Activated naive CD4-positive, alpha-beta T cell treated with anti-CD3 and anti-CD28 coated beads, Interleukin-2, amount 50 U/mL, for 72 hours (primary cell): ENCODE measurements at places on chromosomes 13 and 19. TPM values are rescaled to one million over a fixed set of nuclear protein-coding genes. Genes with fewer than 3 reads are reported as not detected.

The PIBF1 gene
- 26.2 TPM for total RNA-seq

The UPK1A gene
- total RNA-seq, result not detected

The WIZ gene
- total RNA-seq, result 18.4 TPM

DNA sequence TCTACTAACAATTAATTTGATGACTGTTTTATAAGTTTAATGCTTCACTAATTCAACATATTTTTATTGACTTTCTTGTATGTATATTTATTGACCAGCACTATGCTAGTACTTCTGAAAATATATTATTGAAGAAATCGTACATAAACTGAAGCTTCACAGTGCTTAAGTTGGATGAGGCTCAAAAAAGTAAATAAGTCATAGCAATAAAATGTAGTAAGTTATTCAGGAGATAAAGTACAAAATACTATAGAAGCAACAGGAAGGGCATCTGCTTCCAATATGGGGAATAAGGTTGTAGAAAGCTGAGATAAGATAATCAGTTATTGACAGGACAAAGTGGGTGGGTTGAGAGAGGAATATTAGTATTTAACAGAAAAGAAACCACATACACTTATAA is 944.9 kb upstream of the MIR17HG start:
- no peak for DNase-seq

DNA sequence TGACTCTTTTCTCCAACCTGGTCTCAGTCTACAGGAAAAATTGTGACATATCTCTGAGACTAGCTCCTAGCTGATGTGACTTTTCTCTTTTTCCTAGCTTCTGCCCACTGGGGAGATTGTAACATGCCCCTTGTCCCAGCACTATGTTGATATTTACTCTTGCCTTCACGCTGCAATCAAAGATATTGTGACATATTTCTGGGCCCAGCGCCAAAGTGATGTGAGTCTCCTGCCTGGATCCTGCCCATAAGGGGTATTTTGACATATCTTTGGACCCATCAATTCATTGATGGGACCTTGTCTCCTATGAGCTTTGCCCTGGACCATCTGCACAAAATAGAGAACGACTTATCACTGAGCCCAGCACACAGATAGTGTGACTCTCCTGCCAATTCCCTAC is 41.1 kb downstream of the ZNF729 start:
- DNase-seq, result no peak

DNA sequence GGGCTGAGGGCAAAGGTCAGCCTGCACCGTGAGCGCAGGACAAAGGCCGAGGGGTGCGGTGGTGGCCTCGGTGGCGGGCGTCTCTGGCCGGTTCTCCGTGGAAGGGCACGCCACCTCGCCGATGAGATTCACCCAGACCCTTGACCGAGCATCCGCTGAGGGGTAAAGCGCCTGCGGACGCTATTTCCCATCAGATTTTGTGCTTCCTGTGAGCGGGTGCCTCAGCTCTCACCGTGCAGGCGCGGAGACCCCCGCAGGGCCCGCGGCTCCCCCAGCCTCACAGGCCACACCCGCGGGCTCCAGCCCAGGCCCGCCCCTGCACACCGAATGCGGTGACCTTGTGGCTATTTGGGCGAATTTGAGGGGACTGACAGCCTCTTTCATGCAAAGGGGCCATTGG is 348.0 kb downstream of the TEX29 start:
- no peak for DNase-seq

DNA sequence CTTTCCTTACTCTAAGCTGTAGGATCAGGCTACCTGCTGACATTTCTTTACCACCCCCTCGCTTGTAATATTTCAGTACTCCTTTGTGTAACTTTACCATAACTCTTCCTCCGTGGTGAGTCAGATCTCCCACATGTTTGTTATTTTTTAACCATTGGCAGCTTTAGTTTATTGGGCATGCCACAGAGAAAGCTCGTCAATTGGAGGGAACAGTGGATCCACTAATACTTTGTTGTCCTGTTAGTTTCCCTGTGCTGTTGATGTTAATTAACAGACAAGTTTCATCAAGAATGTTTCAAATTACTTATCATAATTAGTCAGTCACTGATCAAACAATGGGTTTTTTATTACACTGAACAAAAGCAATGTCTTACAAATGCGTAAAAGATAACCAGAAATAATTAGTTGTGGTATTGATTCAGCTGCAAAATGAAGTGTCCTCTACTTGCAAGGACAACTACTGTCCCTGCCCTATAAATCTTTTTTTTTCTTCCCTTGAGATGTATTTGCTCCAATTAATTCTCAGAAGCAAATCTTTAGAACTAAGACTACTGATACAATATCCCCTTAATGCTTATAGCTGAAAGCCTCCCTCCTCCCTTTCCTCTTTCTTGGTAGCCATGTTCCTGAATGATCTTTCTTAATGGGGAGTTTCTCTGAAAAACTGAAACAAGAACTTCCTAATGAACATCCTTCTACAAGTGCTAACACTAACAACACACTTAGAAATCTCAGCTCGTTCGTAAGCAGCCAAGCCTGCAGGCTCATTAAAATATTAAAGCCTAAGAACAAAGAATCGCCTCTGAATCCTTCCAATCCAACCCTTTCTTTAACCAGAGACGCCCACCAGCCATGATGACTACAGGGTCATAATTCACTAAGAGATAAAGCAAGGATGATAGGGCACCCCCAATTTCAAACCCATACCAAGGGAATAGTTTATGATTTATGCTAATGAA is 22.2 kb downstream of the EFNB2 start:
- no peak for DNase-seq

DNA sequence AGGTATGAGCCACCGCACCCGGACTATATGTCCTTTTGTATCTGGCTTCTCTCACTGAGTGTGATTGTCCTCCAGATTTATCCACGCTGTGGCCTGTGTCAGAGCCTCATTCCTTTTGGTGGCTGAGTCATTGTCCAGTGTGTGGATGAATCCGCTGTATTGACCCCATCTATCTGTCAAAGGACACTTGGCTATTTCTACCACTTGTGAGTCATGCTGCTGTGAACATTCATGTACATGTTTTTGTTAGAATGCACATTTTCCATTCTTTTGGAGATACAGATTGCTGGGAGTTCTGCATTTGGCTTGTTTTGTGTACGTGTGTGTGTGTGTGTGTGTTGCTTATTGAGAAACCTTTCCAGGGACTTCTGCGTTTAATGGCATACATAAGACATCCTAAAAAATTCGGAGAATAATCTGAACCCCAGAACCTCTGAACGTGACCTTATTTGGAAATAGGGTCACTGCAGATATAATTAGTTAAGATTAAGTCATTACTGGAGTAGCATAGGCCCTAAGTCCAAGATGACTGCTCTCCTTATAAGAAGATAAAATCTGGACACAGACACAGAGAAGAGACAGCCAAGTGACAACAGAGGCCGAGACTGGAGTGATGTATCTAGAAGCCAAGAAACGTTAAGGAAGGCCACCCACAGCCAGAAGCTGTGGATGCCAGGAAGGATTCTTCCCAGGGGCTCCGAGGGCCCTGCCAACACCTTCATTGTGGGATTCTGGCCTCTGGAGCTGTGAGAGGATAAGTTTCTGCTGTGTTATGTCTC is 4.9 kb upstream of the GIPC3 start:
- no peak for DNase-seq

GRCh38 chr13:88217372-88217771 is 546.2 kb downstream of the SLITRK5 start:
- DNase-seq, result no peak

- no peak for DNase-seq
These were observed 133.2 kb upstream of the SLITRK5 start for GRCh38 chr13:87537951-87538350.

- no peak for DNase-seq
These were observed 1.1 kb upstream of the C19orf85 start for GRCh38 chr19:55465460-55466240.

GRCh38 chr19:50551034-50551714 is 17.1 kb downstream of the LRRC4B start:
- DNase-seq, result no peak

GRCh38 chr13:36920616-36921185 is 663 bp upstream of the SMAD9 start:
- no peak for DNase-seq

- DNase-seq, result no peak
These were observed 110.0 kb upstream of the SOX21 start for GRCh38 chr13:94822356-94822755.
